Activated T-cell treated with anti-CD3 and anti-CD28 coated beads, Interleukin-2, amount 50 U/mL, for 24 hours (primary cell): ENCODE measurements at places on chromosomes 3 and 15.

GRCh38 chr3:127706785-127707351 is 34.1 kb downstream of the ABTB1 start:
- peak; percentile 2 for DNase-seq

GRCh38 chr15:101570241-101570640 is 80.7 kb upstream of the PCSK6 start:
- no peak for DNase-seq

GRCh38 chr15:101697488-101697887 is 26.8 kb downstream of the TARS3 start:
- DNase-seq, result no peak

DNA sequence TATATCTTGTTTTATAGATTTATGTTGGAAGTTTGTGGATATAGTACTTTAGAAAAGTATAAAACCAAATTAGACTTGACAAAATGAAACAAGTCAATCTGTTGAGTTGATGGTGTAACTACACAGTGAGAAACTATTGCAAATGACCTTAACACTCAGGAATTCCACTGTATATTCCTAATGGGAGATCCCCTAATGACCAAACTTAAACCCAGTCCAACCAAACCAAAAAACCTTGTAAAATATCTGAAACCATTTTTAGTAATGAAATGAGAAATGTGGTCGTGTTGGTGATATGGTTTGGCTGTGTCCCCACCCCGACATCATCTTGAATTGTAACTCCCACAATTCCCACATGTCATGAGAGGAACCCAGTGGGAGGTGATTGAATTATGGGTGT is 31.9 kb upstream of the ATP13A3 start:
- no peak for DNase-seq

GRCh38 chr3:195097331-195098255 is 173.4 kb downstream of the XXYLT1 start:
- no peak for DNase-seq

- DNase-seq, result no peak
Observed at GRCh38 chr15:39730552-39730951, 52.1 kb downstream of the FSIP1 start.

DNA sequence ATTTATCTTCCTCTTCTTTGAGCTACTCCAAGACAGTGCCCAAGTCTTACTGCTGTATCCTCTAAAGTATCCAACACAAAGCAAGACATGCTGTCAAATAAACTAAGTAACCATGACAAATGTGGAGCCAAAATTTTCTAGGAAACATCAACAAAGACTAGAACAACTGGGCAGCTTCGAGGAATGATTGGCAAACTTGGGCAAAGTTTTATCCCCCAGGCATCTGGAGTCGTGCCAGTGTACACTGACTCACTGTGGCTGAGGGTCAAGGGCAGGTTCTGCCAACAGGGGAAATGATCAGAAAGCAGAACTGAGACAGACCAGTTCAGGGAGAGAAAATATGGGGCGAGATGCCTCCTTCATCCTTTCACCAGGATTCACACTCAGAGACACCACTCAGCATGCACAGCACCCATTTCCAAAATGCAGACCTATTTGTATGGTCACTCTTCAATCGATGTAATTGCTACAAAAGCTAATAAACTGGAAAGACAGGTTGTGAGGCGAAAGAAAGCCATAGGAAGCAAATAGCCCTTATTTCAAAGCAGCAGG is 65.8 kb downstream of the MB21D2 start:
- no peak for DNase-seq

DNA sequence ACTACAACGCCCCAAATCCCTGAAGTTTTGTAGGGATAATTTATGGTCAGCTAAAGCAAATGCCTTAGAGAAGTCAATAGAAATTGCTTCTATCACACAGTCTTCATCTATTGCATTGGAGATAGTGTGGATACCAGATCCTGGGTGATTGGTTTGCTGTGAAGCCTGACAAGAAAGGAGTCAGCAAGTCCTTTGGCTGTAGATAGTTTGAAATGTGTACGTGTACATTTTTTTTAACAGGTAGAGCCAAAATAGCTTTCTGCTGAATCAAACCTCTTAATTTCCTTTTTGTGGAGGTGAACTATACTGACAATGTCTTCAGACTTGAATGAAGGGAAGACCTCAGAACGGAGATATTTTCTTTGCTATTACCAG is 312.3 kb downstream of the ZBBX start:
- DNase-seq, result no peak

- DNase-seq, result no peak
Observed at GRCh38 chr15:77597804-77598453, 34.8 kb downstream of the LINGO1 start.
